Activated T-cell treated with anti-CD3 and anti-CD28 coated beads, Interleukin-2, amount 50 U/mL, for 72 hours (primary cell): ENCODE measurements at places on chromosomes 7 and 10.

DNA sequence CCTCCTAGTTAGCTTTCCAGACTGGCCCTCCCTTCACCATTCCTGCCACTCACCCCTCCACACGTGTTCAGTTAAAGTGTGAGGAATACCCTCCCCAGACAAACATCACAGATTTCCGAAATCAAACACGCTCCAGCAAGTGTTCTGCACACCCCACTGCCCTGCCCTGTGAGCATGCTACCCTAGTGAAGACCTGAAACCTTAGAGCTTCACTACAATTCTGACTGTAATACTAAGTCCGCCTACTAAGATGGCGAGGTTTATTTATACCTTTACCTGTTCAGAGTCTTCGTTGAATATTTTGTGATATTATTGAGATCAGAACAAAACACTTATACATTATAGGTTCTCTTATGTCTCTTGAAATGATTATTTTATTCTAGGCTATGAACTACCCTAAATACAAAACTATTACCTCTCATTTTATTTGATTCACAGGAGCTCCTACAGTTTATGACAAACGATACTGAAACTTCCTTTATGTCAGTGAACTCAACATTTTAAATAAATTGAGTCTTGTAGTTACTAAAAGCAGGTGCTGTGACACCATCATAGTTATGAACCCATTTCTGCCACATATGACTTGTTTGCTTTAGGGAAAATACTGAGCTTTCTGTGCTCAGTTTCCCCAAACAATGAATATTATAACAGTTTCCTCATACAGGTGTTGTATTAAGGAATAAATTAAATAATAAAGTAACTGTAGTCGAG is 8.6 kb downstream of the SCIN start:
- H3K36me3 ChIP-seq, result no peaks in the 10 kb centered on the region
- H3K27me3 ChIP-seq, result peaks cover 18% of the 10 kb centered on the region
- no peak overlapping the region for H3K4me3 ChIP-seq
- DNase-seq, result no peak

GRCh38 chr10:98310701-98311100 is 42.7 kb upstream of the LOXL4 start:
- no peak for DNase-seq
- H3K27ac ChIP-seq, result no peak overlapping the region
- no peak overlapping the region for H3K4me3 ChIP-seq
- H3K36me3 ChIP-seq, result no peaks in the 10 kb centered on the region
- H3K27me3 ChIP-seq, result peaks cover 17% of the 10 kb centered on the region

- peak overlapping the region; percentile 81 for H3K4me3 ChIP-seq
- peaks cover 30% of the 10 kb centered on the region for H3K4me1 ChIP-seq
Observed at GRCh38 chr7:151276666-151277590, 28.4 kb upstream of the SMARCD3 start.

DNA sequence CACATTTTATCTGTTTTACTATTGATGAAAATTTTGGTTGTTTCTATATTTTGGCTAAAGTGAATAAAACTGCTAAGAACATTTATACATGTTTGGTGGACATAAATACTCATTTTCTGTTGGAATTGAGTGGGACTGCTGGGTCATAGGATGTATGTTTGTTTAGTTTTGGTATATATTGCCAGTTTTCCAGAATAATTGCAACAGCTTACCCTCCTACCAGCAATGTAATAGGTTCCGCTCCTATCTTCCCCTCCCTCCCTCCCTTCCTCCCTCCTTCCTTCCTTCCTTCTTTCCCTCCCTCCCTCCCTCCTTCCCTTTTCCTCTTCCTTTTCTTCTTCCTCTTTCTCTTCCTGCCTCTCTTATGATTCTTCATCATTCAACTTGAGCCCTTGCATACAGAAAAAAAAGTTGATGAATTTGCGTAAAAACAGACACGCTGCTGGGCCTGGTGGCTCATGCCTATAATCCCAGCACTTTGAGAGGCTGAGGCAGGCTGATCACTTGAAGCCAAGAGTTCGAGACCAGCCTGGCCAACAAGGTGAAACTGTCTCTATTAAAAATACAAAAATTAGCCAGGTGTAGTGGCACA is 23.5 kb downstream of the VKORC1L1 start:
- peaks cover 5% of the 10 kb centered on the region for H3K4me1 ChIP-seq
- H3K36me3 ChIP-seq, result peaks cover 6% of the 10 kb centered on the region
- H3K4me3 ChIP-seq, result no peak overlapping the region
- H3K27me3 ChIP-seq, result no peaks in the 10 kb centered on the region
- H3K27ac ChIP-seq, result no peak overlapping the region
- no peak for DNase-seq

GRCh38 chr7:86647385-86648094 is 3.8 kb downstream of the GRM3 start:
- no peak overlapping the region for H3K4me3 ChIP-seq
- peaks cover 12% of the 10 kb centered on the region for H3K27me3 ChIP-seq
- no peak for DNase-seq
- H3K27ac ChIP-seq, result no peak overlapping the region
- no peaks in the 10 kb centered on the region for H3K4me1 ChIP-seq
- H3K36me3 ChIP-seq, result no peaks in the 10 kb centered on the region

GRCh38 chr10:14153570-14154055 is 177.1 kb downstream of the FRMD4A start:
- no peak overlapping the region for H3K27ac ChIP-seq
- H3K4me3 ChIP-seq, result no peak overlapping the region
- no peak for DNase-seq
- H3K36me3 ChIP-seq, result no peaks in the 10 kb centered on the region
- H3K4me1 ChIP-seq, result no peaks in the 10 kb centered on the region

DNA sequence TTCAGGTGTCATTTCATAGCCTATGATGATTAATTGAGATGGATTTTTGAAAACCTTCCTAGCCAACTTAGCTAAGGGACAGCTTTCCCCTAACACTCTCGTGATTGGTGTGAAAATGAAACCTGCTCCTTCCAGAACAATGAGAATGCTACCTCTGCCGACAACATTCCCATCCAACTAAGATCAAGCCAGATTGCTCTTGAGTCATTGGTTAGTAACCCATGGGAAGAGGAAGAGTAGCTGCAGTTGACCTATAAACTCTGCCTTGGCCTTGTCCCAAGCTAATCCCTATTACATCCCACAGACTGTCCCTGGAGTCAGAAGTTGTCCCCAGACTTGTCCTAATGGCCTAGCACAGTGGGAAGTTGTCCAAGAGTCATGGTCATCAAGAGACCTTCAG is 80.5 kb upstream of the SVIL start:
- H3K4me3 ChIP-seq, result no peak overlapping the region
- H3K4me1 ChIP-seq, result peaks cover 18% of the 10 kb centered on the region
- no peak for DNase-seq
- peaks cover 17% of the 10 kb centered on the region for H3K36me3 ChIP-seq
- no peaks in the 10 kb centered on the region for H3K27me3 ChIP-seq

GRCh38 chr7:84484502-84485079 is 290.0 kb upstream of the SEMA3A start:
- H3K36me3 ChIP-seq, result no peaks in the 10 kb centered on the region
- no peak overlapping the region for H3K4me3 ChIP-seq
- DNase-seq, result no peak
- H3K4me1 ChIP-seq, result no peaks in the 10 kb centered on the region

DNA sequence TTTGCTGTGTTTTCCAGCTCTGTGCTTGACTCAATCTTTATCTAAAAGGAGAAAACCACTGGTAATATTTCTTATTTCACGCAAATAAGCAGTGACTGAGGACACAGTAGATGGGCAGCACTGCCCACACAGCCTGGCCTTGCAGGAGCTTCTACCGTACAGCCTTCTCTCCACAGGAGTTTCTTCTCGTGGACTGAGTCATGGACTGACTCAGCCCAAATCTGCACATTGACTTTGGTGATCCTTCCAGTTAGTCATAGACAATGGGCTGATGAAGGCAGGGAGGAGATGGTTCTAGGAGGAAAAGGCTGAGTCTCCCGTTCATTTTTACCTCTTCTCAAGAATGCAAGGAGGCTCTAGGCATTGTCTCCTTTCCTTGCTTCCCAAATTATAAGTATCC is 200.7 kb downstream of the RAPGEF5 start:
- H3K4me1 ChIP-seq, result no peaks in the 10 kb centered on the region
- DNase-seq, result no peak
- no peak overlapping the region for H3K27ac ChIP-seq
- no peak overlapping the region for H3K4me3 ChIP-seq

DNA sequence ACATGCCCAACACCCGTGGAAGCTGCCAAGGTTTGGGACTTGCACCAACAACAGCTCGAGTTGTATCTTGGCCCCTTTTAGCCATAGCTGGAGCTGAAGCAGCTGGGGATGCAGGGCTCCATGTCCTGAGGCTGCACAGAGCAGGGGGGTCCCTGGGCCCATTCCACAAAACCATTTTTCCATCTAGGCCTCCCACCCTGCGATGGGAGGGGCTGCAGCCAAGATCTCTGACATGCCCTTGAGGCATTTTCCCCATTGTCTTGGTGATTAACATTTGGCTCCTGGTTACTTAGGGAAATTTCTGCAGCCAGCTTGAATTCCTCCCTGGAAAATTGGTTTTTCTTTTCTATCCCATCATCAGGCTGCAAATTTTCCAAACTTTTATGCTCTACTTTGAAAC is 637.8 kb upstream of the VSTM2A start:
- no peaks in the 10 kb centered on the region for H3K36me3 ChIP-seq
- H3K27ac ChIP-seq, result no peak overlapping the region
- H3K4me3 ChIP-seq, result no peak overlapping the region
- H3K4me1 ChIP-seq, result no peaks in the 10 kb centered on the region
- no peaks in the 10 kb centered on the region for H3K27me3 ChIP-seq

DNA sequence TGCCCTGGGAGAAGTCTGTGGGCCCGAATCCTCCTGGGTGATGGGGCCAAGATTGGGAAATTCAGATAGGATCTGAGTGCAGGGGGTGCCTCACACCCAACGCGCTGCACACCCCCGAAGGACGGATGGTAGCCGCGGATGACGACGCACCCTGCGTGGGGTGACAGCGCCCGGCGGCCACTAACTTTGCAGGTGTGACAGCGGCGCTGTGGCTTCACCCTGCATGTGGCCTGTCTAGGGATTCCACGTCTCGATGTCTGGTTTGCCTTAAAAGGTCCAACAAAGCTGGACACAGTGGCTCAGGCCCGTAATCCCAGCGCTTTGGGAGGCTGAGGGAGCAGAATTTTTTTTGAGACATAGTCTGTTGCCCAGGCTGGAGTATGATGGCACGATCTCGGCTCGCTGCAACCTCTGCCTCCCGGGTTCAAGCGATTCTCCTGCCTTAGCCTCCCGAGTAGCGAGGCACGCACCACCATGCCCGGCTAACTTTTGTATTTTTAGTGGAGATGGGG is 18.6 kb downstream of the ADAP1 start:
- no peak for DNase-seq
- H3K27me3 ChIP-seq, result no peaks in the 10 kb centered on the region
- no peak overlapping the region for H3K4me3 ChIP-seq
- no peak overlapping the region for H3K27ac ChIP-seq
- peaks cover 10% of the 10 kb centered on the region for H3K36me3 ChIP-seq
